ENCODE measurements at places on chromosomes 4 and X.
A peak's percentile ranks its signal among the peaks of the same experiment; 100 is the strongest.

- peak; percentile 12 for DNase-seq
Measured at GRCh38 chr4:176002007-176002613, 63.5 kb upstream of the WDR17 start.

- no peak for DNase-seq
Measured at GRCh38 chr4:83989835-83990234, 453.9 kb downstream of the GPAT3 start.

GRCh38 chrX:35890699-35891098, 28.8 kb upstream of the CFAP47 start:
- peak; percentile 94 for DNase-seq

GRCh38 chrX:84729809-84730208, 227.6 kb upstream of the HDX start:
- peak; percentile 42 for DNase-seq

GRCh38 chrX:71105628-71106027, 912 bp downstream of the CXorf65 start:
- no peak for DNase-seq

GRCh38 chr4:113553082-113553481, 208.5 kb downstream of the CAMK2D start:
- no peak for DNase-seq

GRCh38 chr4:53937918-53938317, 126.5 kb downstream of the CHIC2 start:
- DNase-seq: peak; percentile 70

GRCh38 chr4:183416879-183417755, 27.3 kb upstream of the CDKN2AIP start:
- DNase-seq: no peak
